ENCODE measurements at places on chromosomes 16 and 17. TPM values are rescaled to one million over a fixed set of nuclear protein-coding genes. Genes with fewer than 3 reads are reported as not detected.
A peak's percentile ranks its signal among the peaks of the same experiment; 100 is the strongest.

- peak; percentile 85 for DNase-seq
Measured at GRCh38 chr17:7380855-7381683, at the start of gene TNK1. Gene TNK1 (plus strand): TSS chr17:7381089. CDS start chr17:7382927, 1,838 bp downstream.

- DNase-seq, result no peak
Measured at GRCh38 chr17:75642784-75643642, 9.8 kb downstream of the SMIM5 start.

DNA sequence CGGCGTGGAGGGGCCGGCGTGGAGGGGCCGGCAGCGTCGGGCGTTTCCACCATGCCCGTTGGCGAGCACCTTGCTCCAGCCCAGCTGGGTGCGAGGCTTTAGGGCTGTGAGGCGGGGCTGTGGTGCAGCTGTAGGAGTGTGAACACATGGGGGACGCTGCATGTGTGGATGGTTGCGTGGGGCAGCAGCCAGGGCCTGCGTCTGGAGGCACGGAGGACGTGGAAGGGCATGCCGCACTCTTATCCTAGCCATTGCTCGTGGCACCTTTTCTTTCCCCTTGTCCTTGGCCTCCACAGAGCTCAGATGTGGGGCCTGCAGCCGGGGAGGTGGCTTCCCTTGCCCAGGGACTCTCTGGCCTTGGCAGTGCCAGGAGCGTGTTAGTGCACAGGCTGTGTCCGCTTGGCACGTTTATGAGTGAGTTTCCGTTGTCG is 47.8 kb downstream of the PDPK1 start:
- no peak for DNase-seq

DNA sequence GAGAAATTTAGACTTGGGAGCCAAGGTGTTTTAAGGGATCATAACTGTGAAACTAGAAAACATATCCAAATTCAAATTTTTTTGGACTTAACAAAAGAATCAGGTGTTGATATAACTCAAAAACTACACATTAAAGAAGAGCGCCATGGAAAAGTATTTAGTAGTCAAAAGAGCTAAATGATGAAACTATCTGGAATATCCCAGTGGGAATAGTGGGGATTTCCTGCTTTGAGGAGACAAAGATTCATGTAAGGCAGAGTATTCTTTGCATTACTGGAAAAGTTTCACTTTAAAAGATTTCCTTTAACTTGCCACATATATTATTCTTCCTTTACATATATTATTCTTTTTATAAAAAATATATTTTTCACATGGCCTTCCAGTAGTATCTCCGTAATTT is 40.3 kb upstream of the VPS4A start:
- DNase-seq, result no peak

GRCh38 chr17:40322358-40323315 is 13.7 kb downstream of the RARA start:
- DNase-seq, result peak; percentile 93

DNA sequence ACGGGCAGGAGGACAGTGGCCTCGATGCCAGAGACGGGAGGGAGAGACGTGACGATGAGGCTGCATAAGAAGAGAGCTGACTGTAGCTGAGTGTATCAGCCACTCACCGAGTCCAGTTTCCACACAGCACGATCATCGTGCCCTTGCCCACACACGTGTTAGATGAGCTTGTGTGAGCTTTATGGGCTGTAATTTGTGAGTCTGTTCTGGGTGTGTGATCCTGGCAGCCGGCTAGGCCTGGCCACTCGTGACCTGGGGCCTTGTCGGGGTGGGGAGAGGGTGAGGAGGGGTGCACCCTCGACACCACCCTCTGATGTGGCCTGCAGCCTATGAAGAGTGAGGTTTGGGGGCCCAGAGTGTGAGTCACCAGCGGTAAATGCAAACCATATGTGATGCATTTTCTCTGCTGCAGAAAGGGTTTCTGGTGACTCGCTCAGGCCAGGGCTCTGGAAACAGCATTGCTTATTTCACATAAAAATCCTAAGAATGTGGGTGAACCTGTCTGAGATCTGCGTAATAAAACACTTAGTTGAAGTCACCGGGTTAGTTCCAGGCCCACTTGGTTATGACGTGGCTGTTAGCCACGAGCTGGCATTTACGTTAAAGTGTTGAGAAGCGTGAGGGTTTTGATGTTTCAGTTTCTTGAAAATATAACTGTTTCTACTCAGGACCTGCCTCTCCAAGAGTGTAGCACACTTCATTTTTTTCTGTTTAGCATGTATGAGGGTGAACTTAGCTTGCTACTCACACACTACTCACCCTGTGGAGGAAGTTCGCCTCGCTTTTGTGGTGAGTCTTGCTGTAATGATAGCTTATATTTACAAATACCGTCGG is 4.2 kb downstream of the METRNL start:
- peak; percentile 66 for DNase-seq

DNA sequence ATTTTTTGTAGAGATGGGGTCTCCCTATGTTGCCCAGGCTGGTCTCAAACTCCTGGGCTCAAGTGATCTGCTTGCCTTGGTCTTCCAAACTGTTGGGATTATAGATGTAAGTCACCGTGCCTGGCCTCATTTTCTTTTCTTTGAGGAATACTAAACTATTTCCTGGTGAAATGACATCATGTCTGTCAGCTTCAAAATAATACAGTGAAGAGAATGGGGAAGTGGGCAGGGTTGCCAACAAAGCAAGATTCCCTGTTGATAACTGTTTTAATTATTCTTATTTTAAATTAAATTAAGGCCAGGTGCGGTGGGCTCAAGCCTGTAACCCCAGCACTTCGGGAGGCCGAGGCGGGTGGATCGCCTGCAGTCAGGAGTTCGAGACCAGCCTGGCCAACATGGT is 21.1 kb downstream of the PIPOX start:
- no peak for DNase-seq

DNA sequence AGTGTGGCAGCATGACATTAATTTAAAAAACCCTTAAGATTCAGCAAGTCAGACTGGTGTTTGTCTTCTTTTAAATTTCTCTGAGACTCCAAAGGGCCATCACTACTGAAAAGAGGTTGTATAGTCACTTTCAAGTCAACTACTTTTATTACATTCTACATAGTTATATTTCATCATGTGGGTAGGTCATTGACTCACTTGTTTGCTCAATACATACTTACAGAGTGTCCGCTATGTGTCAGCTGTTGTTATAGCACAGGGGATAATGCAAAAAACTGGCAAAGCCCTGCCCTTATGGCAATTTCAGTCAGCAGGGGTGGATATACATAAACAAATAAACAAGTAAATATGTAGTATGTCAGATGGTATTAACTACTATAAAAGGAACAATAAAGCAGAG is 2.5 kb upstream of the MYH4 start:
- DNase-seq, result no peak

The FOXN1 gene
- not detected for total RNA-seq

The ADAD2 gene
- not detected for total RNA-seq

The C17orf78 gene
- 48.3 TPM for total RNA-seq

The KCNAB3 gene
- 2.1 TPM for total RNA-seq

Measured in Peyer's patch (tissue), 4 donors.